RPMI8226 (cell line): ENCODE measurements at places on chromosomes 7 and 10.
A peak's percentile ranks its signal among the peaks of the same experiment; 100 is the strongest.

DNA sequence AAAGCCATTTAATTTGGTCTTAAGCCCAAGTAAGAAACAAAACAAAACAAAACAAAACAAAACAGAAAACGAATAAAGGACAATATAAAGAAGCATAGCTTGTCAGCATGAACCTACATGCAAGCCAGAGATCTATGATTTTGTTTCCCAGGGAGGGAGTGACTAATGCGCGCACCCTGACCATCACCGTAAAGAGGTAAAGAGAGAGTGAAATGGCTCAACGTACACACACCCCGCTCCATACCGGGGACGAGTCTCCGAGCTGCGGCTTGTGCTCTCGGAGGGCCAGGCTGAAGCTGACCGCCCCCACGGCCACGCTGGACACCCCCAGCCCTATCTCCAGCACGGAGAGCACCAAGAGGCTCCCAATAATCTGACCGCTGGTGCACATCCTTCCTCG, 1.1 kb downstream of the TMEM196 start:
- DNase-seq: no peak

GRCh38 chr7:44131173-44132029, 8.1 kb upstream of the POLD2 start:
- peak; percentile 86 for DNase-seq

GRCh38 chr7:32053204-32053603, 17.0 kb downstream of the PDE1C start:
- no peak for DNase-seq

DNA sequence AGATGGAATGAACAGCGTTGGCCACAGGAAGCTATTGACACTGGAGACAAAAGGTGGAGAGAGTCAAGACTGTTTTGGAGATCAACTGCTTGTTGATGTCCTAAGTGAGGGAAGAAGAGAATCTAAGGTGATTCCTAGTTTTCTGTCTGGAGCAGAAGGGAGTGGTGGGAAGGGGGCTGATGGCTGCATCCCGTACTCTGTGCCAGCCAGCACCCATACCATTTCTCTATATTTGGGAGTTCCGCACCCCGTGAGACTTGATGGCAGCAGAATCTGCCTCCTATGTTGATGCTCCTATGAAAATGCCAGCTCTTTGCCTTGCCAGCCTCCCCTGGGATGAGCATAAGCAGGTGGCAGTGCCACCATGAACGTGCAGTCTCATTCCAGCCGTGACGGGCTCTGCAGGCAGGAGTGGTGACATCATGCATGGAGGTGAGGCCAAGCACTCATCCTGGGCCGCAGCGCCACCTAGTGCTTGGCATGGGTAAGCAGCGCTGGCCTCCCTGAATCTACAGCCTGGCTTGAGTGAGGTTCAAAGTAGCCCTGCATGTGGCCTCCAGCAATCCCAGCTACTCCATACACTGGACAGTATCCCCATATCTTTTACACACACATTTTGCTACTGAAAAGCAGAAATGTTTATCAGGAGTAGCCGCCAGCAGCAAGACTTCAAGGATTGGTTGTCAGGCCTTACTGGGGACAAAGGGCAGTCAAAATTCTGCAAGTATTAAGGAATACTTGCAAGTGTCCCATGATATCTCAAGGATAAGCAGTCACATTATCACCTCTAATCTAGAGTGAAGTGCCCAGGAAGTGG, 43.0 kb downstream of the PODXL start:
- peak; percentile 88 for DNase-seq

- DNase-seq: peak; percentile 50
Measured at GRCh38 chr7:153193144-153193595, 433.6 kb downstream of the ACTR3B start.

DNA sequence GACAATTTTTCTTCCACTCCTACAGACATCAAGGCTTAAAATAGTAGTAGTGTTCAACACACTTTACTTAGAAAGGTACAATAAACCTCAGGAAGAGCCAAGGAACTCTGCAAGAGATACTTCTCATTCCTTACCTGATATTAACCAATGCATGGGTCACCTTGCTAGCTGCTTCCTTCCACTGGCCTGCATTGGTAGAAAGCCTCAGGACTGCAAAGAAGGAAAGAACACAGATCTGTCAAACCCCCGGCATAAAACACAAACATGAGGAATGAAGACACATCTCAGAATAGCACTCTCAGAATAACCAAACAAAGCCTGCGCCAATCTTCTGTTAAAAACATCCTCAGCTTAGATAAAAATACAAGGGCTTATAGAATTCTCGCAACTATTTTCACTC, 96.1 kb upstream of the KCNIP2 start:
- no peak for DNase-seq

- peak; percentile 40 for DNase-seq
Measured at GRCh38 chr10:119602241-119603095, 5.7 kb upstream of the TIAL1 start.

DNA sequence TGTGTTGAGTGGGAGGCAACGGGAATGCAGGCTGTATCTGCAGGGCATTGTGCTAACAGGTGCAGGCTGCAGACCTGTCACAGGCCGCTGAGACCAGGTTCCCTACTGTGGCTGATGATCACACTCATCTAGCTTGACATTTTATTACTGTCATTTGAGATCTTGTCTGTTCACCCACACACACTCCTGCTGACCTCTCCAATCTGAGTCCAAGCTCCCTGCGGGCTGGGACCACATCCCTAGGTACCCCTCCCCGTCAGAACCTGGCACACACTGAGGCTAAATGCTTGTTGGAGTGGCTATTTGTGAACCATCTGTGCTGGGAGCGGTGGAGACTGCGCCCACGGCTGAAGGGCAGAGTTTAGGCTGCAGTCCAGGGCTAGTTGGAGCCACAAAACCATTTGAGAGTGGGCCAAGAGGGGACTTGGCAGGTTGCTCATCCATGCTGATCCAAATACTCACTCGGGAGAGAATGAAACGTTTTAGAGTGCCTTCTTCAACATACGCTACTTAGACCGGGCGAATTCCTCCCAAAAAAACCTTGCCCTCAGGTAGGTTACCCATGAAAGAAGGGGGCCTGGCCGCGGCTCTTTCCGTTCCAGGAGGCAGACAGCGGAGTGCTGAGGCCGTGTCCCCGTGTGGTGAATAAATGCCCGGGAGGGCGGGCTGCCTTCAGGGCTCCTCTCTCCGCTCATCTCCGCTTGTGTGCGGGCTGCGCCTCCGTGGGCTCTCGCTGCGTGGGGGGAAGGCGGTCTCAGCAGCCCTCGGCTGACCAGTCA, 164.4 kb downstream of the RGS10 start:
- no peak for DNase-seq

DNA sequence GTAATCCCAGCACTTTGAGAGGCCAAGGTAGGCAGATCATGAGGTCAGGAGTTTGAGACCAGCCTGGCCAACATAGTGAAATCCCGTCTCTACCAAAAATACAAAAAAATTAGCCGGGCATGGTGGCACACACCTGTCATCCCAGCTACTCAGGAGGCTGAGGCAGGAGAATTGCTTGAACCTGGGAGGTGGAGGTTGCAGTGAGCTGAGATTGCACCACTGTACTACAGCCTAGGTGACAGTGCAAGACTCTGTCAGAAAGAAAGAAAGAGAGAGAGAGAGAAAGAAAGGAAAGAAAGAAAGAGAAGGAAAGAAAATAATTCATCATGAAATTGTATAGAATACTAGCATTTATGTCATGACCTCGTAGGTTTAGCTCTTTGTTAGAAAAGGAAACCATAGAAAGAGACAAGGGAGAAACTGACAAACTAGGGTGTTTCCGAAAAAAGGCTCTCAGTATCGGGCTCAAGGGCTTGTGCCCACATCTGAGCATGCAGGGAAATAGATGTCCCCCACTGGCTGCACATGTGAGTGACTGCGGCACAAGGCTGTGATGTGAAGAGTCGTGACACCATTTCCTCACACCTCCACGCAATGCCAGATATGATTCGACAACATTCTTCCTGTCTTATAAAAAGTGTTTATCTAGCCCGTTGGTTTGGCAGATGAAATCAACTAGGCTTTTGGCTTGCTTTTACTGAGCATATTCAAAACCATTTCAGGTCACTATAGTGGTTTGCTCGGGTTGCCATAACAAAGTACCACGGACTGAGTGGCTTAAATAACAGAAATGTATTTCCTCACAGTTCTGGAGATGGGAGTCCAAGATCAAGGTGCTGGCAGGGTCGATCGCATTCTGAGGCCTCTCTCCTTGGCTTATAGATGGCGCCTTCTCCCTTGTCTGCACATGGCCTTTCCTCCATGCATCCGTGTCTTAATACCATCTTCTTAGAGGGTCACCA, 2.0 kb downstream of the SRGN start:
- DNase-seq: peak; percentile 30

- no peak for DNase-seq
Measured at GRCh38 chr7:150686030-150686631, 625 bp downstream of the GIMAP2 start.

DNA sequence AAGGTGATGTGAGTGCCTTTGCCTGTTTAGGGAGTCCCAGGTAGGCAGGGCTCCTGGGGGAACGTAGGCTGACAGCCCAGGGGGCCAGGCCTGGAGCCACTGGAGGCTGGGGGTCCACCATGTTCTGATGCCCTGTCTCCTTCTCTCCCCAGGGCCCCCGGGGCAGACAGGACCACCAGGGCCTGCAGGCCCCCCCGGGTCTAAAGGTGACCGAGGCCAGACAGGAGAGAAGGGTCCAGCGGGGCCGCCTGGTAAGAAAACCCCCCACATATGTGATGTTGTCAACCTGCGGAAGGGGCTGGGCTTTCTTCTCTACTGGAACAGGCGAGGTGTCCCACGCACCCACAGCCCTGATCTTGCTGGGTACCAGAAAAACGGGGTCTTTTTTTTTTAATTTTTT, 85.2 kb downstream of the MYL10 start:
- no peak for DNase-seq

- DNase-seq: no peak
Measured at GRCh38 chr7:84324136-84324630, 129.6 kb upstream of the SEMA3A start.

GRCh38 chr10:125169279-125169678, 8.9 kb upstream of the CTBP2 start:
- no peak for DNase-seq
